NCI-H1048 (cell line): ENCODE measurements at places on chromosomes 6 and 20.

DNA sequence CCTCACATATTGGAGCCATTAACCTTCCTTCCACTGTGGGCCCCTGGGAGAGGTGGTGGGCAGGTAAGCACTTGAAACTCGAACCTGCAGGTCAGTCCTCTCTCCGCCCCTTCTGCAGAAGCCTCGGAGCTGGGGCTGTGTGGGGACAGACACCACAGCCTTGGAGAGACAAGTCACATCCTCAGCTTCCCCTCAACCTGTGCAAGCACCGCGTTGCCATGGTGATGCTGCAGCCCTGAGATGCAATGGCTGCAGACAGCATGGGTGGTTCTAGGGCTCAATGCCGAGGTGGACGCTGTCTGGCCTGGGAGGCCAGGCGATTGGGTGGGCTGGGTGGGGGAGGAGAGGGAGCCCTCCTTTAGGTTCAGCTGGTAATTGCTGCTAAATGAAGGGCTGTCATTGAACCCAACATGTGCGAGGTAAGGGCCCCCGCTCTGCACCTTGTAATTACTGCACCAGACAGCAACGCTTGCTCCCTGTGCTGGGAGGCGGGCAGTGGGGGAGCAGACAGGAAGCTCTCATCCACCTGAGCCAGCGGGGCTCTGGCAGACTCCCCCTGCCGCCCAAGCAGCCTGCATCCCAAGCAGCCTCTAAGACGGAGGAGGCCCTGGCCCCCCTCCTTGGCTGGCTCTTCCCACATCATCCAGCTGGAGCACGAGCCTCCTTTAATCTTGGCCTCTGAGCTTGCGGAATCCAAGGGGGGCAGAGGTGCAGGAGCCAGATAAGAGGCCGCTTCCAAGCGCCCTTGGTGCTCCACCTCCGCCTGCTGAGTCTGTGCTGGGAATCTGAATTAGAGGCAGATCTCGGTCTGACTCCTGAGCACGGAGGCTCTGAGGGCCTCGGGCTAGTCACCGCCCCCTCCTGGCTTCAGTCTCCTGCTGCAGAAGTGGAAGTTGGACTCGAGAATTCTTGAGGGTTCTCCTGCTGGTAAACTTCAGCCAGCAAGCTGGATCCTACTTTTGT lies 39.8 kb upstream of the CDH22 start:
- no peak for DNase-seq

- DNase-seq, result no peak
Observed at GRCh38 chr6:84581494-84582259, 182.7 kb downstream of the TBX18 start.

GRCh38 chr20:33811776-33812151 lies 616 bp downstream of the CHMP4B start:
- DNase-seq, result no peak

- no peak for DNase-seq
Observed at GRCh38 chr20:61205769-61206168, 46.3 kb upstream of the CDH4 start.

DNA sequence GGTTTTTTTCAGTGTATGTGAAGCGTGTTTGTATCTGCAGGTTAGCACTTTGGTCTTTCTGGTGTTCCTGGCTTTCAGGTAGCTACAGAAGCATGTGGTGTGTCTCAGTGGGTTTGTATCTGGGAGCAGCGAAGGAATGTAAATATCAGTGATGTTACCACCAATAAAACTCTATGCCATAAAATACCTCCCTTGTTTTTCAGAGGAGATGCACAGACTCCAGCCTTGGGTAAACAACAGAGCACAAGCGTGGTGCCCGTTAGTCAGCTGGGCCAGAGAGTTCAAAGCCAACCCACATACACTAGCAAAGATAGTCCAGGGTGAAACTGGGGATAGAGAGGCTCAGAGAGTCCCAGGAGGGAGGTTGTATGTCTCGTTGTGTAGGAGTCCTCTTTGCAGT lies 393.8 kb downstream of the SMOC2 start:
- DNase-seq, result no peak

DNA sequence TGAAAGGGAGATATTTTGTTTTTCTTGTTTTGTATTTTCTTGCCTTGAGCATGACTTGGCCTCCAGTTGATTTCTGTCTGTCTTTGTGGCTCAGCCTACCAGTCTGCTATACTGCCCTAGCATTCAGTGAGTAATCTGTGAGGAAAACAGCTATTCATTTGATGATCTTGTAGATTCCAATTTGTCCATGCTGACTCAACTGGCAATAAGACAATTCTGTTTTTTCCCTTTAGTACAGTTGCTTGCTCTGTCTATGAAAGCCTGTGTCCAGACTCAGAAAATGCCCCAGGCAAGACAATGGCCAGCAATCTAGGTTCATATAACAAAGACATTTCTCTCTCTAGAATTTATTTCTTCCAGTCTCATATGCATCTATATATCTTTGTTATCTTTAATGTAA lies 10.9 kb upstream of the SOX4 start:
- no peak for DNase-seq

DNA sequence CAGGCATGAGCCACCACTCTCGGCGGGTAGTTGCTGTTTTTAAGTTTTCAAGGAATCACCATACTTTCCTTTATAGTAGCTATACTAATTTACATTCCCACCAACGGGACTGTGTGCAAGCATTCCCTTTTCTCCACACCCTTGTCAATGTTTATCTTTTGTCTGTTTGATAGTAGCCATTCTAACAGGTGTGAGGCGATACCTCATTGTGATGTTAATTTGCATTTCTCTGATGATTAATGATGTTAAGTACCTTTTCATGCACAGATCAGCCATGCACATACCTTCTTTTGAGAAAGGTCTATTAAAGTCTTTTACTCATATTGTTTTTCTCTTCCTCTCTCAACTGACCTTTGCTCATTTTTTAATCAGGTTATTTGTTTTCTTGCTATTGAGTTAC lies 43.0 kb upstream of the CCND3 start:
- no peak for DNase-seq

GRCh38 chr20:34951252-34951651 lies 4.4 kb downstream of the GSS start:
- peak; percentile 39 for DNase-seq

- no peak for DNase-seq
Observed at GRCh38 chr6:38241200-38241871, 398.4 kb downstream of the BTBD9 start.

- DNase-seq, result no peak
Observed at GRCh38 chr6:32840604-32841246, 2.2 kb upstream of the TAP2 start.

- DNase-seq, result peak; percentile 40
Observed at GRCh38 chr20:19823971-19824370, 65.9 kb downstream of the RIN2 start.

DNA sequence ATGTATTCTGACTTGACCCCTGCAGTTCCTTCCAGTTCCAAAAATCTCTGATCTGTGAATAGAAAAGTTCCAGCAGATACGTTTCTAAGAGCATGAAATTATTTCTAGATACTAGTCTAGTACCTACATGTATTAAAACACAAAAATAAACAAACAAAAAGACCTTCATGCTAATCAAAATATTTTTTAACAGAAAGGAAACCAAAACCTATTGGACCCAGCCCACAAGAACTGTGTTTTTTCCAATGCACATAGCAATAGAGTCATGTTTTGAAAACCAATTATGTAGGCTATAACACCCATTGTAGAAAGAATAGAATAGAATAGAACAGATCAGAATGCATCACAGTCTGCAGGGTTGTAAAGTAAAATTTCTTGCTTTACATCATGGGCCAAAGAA lies 158.6 kb upstream of the TNFAIP3 start:
- no peak for DNase-seq

GRCh38 chr6:115675443-115675842 lies 385.2 kb downstream of the FRK start:
- DNase-seq, result no peak

GRCh38 chr6:24620637-24621036 lies 25.4 kb downstream of the KIAA0319 start:
- no peak for DNase-seq

GRCh38 chr6:46098678-46099077 lies 31.1 kb upstream of the ENPP4 start:
- DNase-seq, result peak; percentile 69

GRCh38 chr6:48404927-48405326 lies 293.9 kb upstream of the PTCHD4 start:
- DNase-seq, result no peak

DNA sequence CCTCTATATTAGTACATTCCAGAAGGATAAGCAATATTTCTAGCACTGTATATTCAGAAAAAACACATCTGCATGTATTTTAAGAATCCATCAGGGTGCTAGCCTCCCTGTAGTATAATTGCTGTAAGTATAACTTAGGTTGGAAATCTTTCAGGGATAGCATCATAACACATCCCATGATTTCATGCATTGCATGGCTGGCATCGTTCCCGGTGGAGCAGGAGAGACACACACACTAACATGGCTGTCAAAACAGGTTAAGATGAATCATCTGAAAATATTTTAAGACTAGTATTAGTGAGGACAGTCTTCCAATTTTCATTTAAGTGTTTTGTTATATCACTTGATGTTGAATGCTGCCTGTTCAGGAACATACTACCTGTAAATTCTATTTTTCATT lies 32.1 kb upstream of the CENPW start:
- DNase-seq, result no peak

DNA sequence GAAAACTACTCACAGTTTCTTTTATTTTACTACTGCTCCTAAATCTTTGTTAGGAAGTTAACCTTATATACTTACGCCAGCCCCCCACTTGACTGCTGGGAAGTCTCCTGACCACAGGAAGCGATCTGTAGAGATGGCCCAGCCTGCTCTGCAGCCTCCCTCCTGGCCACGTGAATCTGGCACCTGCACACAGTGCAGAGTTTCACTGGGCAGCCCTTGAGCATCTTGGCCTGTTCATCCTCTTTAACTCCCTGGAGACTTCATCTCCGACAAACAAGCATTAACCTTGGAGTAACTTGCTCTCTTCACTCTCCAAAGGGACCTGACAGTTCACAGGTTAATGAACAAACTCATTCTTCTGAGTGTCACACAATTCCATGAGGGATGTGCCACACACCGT lies 294.1 kb downstream of the BTBD9 start:
- no peak for DNase-seq

DNA sequence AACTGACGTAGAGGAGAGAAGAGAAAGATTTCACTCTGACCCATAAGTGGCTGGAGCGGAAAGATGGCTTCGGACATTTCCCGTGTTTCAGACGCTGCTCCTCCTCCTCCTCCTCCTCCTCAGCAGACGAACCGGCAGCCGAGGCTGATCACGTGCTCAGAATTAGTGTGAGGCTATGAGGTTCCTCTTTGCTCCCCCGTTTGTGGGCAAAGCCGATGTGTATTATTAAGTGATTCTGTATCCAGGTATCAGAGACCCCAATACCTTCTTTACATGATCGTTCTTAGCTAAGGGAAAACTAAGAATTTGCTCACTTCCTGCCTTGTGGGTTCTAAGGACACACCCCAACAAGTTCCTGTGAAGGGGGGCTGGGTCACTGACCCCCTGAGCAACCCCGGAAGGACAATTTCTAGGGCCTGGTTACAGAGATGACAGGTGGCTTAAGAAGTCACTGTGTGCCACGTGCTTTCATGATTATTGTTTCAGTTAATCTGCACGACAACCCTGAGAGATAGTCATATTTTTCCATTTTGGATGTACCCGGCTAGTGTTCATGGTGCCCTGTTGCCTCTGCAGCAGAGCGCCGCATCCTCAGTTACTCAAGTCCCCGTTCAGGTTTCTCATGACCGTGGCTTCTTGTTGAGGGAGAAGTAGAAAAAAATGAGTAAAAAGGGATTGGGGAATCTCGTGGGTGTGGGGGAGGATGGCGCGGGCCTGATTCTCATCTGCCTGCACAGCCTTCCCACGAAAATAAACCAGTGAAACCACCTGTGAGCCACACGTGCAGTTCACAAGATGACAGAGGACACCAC lies 671.8 kb downstream of the QKI start:
- no peak for DNase-seq

DNA sequence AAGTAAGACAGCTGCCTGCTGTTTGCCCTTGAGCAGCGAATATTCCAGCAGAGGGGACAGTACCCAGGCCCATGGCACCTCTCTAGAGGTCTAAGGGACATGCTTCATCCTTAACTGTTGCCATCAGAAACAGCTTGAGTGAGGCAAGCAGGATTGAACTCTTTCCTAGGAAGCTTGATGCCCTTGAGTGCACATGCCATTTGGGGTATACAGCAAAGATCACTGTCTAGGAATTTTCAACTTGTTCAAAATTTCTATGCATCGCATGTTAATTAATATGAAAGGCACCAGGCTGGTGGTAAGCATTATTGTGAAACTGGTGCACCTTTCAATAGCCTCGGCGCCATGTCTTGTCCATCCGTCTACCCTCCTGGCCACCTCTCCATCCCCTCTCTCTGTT lies 54.1 kb downstream of the EDN1 start:
- DNase-seq, result no peak

- no peak for DNase-seq
Observed at GRCh38 chr6:53899512-53899911, 104.7 kb downstream of the LRRC1 start.

GRCh38 chr6:11494786-11495564 lies 42.6 kb upstream of the TMEM170B start:
- DNase-seq, result no peak

GRCh38 chr6:152078001-152078400 lies 270.5 kb downstream of the ESR1 start:
- no peak for DNase-seq

DNA sequence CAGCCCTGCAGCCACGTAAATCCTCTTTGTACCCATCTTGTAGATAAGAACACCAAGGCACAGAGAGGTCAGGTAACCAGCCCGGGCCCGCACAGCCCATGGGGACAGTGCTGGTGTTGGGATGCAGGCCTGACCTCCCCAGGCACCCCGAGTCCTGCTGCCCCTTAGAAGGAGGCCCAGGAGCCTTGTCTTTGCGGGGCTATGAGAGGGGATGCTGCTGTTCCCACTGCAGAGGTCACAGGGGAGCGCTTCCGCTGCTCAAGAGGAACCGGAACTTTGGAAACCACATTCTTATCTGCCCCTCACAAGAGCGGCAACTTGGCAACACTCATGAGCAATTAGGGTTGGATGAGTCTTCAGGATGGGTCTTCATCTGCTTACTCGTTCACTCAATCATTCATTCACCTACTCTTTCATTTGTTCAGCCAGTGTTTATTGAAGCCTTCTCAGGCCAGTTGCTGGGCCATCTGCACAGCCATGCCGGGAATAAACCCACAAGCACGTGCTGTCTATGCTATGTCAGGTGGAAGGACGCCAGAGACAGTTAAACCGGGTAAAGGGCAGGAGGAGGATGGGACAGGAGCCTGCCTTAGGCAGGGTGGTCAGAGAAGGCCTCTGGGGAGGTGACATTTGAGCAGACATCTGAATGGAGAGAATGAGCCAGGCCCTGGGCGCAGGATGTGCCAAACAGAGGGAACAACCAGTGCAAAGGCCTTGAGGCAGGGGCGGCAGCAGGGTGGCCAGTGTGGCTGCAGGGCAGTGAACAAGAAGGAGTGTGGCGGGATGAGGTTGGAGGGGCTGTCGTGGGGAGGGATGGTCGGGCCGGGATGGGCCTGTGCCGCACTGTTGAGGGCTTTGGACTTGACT lies 60.8 kb downstream of the RBM38 start:
- no peak for DNase-seq

GRCh38 chr20:48682529-48683363 lies 145.1 kb downstream of the PREX1 start:
- peak; percentile 43 for DNase-seq

GRCh38 chr6:98036344-98036923 lies 753.4 kb upstream of the MMS22L start:
- no peak for DNase-seq

GRCh38 chr6:33172688-33173534 lies 19.4 kb downstream of the COL11A2 start:
- no peak for DNase-seq

- DNase-seq, result no peak
Observed at GRCh38 chr6:143406673-143407072, 43.8 kb downstream of the ADAT2 start.
